ENCODE measurements at places on chromosomes 13 and 19.

DNA sequence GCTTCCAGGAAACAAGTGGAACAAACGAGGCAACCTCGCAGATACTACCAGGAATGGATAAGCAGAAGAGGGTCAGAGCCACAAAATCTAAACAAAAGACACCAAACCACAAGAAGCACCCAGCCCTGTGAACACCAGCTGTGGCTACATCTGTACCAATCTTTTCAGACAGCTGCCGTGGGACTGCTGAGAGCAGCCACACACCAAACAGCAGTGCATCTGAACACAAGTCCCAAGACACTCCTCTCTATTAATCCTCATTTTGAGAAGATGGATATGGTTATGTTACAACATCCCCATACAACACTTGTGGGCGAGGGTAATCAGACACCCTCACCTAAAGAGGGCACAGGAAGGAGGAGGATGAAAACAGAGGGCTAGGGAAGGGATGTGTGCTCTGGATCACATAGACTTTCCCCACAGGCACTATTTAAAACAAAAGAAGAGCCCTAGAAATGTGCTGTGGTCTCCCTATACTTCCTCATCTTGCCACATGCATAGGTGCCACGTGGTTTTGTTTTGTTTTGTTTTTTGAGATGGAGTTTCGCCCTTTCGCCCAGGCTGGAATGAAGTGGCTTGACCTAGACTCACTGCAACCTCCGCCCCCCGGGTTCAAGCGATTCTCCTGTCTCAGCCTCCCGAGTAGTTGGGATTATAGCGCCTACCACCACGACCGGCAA, 41.6 kb upstream of the ZNF14 start:
- no peak for DNase-seq

DNA sequence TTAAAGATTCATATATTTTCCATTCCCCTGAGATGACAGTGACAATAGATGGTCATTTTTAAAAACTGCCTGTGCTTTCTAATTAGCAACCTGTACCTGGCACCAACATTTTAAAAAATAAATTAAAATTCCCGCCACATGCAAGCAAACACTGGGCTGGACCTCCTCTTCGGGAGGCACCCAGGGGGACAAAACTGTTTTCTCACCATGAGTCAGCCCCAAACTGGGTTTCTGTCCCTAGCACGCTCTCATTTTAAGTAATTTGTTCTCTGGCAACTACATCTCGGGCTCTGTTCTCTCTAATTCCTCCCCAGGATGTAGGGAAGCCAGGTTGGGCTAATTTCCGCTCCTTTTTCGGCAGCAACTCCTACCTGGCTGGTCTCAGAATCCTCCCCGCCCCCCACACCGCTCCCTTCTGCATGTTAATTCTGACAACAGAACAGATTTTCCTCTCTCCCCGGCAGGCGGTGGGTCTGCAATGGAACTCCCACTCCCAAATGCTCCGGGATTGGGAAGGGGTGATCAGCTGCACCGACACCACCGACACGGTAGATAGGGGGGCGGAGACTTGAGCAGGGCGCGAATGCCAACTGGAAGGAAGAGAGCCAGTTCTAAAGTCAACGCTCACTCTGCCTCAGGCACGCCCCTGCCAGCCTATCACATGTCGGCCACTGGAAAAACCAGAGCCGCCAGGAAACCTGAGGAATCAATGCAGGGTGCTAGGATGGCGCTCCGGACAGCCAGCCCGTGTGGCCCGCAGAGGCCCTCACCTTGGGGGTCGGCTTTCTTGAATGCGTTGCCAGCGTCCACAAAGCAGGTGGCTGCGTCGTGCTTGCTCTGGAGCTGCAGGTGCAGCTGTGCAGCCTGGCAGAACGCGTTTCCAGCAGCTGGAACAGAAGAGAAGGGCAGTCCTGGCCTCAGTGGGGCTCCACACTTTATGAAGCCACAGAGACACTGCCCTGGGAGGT, 14.7 kb downstream of the NAPA start:
- no peak for DNase-seq

DNA sequence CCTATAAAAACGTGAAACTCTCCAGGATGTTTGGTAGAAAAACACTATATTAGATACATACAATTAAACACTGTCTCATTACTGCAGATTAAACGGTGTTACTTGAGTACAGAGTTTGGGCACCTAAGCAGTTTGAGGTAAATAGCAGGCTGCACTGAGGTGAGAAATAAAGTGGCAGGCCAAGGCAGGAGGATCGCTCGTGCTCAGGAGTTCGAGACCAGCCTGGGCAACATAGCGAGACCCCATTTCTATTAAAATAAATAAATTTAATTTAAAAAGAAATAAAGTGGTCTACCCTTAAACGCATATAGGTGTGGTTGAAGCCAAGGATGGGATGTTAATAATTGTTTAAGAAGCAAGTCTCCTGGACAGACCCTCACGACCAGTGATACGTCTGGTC, 1.2 kb downstream of the PSPC1 start:
- no peak for DNase-seq

DNA sequence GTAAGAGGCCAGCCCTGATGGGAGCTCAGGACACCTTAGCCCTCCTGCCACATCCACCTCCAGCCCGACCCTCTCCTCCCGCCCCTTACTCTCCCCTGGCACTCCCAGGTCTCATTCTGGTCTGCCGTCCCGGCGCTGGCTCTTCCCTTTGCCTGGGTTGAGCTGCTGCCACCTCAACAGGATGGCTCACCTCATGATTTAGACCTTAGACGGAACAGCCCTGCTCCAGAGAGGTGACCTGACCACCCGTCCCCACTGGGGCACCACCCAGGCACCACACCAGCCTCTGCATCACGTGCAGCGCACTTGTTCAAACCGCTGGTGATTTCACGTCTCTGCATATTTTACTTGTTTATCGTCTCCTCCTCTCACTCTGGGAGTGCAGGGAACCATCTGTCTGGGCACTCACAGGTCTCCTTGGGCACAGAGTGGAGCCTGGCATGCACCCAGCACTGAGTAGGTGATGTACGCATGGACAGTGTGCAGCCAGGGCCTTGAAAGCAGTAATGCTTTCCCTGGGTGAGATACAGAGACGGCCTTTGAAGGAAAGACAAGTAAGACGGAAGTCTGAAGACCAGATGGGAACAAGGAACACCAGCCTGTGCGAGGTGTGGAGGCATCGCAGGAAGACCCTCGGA, 183.1 kb downstream of the KATNAL1 start:
- DNase-seq = no peak

GRCh38 chr13:23941211-23941610, 43.9 kb upstream of the C1QTNF9B start:
- no peak for DNase-seq

- DNase-seq = no peak
Observed at GRCh38 chr13:74273581-74273980, 139.4 kb upstream of the KLF12 start.

DNA sequence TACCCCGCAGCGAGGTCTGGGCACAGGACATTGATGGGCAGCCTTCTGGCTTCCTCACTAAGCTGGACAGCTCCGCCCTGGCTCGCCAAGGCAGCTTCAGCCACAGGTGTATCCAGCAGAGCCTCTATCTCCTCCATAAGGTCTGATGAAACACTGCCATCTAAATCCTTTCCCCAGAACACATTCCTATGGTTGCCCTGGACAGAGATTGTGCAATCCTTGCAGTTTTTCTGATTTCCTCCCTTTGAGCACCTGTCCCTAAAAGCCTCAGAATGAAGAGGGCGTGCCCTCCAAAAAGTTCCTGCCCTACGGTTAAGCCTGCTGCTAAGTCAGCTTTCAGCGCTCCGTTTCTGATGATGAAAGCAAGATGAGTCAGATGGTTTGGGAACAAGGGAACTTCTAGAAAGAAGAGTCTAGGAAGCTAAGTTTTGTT, 21.0 kb downstream of the CLEC4M start:
- no peak for DNase-seq

DNA sequence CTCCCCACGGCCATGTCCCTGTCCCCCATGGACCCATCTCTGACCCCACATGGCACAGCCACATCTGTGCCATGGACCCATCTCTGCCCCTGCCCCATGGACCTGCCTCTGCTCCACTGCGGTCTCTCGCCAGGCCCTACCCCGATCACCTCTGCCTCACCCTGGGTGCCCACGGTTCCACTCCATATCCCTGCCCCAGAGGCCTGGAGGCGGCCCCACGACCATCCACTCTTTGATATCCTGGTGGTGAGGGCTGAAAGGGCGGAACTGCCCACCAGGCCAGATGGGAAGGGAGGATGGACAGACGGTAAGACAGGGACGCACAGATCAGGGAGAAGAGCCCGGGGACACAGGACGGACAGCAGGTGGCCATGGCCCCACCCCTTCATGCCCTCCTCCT, 327 bp downstream of the PTGER1 start:
- no peak for DNase-seq

GRCh38 chr13:93522501-93522900, 295.9 kb downstream of the GPC6 start:
- DNase-seq = no peak

DNA sequence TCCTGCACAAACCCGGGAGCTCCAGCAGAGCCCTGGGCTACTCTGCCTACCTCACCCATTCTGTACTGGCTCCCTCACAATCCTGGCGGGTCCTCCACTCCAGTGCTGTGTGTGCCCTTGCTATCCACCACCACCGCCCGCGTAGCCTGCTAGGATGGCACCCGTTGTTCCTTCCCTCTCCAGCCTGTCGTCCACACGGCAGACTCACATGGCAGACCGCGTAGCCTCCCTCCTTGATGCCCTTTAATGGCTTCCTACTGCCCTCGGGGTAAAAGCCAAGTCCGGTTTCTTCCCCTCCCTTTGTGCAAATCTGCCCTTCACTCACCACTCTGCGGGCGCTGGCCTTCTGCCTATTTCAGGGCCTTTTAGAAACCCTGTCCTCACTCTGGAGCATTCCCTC, 106.6 kb downstream of the RAB20 start:
- DNase-seq = no peak

DNA sequence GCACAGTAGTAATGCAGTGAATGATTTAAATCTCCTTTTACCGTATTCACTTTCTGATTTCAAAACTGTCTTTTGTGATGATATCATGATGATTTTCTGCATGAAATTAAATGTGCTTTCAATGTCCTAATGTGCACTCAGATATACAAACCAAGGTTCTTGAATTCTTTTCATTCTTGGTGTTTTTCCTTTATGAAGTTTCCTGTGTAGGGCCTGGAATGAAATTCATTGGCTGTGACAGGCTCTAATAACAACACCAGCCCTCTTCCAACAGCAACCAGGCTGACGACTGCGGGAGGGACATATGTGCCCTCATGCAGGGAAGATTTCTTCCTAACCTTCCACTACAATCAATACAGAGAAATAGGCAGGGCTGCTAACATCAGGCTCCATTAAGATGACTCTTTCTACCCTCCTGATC, 1052.0 kb downstream of the DIAPH3 start:
- no peak for DNase-seq

DNA sequence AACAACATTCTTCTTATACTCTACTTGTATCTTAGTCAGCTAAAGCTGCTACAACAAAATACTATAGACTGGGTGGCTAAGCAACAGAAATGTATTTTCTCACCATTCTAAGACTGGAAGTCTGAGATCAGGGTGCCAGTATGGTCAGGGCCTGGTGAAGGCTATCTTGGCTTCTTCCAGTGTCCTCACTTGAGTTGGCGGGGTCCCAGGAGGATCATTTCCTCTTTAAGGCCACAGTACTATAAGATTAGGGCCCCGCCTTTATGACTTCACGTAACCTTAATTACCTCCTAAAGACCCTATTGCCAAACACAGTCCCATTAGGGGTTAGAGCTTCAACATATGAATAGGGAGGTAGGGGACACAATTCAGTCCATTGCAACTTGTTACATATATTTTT, 30.7 kb upstream of the DOCK9 start:
- DNase-seq = no peak

GRCh38 chr13:77522444-77522843, 13.1 kb upstream of the SCEL start:
- DNase-seq = no peak

DNA sequence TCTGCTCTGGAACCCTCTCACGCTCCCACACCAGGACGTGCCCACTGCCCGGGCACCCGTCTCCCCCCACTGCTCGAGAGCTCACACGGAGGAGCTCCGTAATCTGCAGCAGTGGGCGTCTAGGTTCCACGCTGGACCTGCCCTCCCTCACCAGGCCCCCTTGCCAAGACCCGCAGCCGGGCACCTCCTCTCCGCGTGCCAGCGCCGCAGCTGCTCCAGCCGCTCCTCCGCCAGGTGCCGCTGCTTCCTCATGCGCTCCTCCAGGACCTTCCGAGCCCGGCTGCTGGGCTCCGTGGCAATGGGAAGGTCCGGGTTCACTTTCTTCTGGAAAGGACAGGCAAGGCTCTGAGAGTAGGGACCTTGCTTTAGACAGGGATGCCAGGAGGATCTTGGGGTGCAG, 35.0 kb upstream of the MATK start:
- DNase-seq = peak; percentile 17

- no peak for DNase-seq
Observed at GRCh38 chr13:32309312-32310133, 5.6 kb downstream of the ZAR1L start.

GRCh38 chr13:89951341-89951740, 1396.1 kb upstream of the MIR17HG start:
- DNase-seq = no peak

DNA sequence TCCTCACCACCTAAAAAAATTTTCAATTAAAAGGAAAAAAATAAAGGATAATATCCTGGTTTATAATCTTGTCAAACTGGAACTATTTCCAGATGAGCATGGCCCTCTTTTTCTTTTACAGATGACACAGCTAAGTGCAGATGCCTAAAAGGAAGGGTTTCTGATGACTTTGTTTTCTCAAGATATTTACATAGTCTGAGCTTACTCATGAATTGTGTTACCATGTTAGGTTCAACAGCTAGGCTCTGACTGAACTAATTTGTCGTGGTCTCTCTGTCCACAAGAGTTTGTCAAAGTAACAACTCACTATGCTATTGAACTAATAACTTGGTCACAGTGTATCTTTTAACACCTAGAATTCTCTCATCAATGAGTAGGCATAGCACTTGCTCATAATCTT, 780.8 kb downstream of the GPC5 start:
- no peak for DNase-seq

GRCh38 chr19:38538386-38538785, 79.4 kb downstream of the MAP4K1 start:
- DNase-seq = no peak

DNA sequence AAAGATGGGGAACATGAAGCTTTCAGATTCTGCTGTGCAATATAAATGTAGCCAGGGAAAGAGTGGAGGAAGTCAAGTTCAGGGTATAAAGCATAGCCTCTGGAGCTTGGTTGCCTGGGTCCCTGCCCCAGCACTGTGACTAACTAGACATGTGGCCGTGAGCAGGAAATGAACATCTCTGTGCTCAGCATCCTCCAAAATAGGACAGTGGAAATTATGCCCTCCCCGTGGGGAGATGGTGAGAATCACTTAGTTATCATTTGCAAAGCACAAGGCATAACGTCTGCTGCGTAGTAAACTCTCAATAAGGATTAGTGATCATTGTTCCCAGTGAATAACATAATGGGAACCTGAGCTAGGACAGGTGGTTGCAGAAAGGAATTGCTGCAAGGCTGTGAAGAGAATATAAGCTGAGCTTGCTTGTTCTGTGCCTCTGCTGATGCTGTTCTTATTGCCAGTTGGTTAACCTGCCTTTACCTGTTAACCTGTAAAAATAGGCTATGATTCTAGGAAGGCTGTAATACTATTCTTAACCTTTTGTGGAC, 441.0 kb downstream of the COG6 start:
- DNase-seq = no peak

GRCh38 chr13:39501702-39502324, 101.2 kb downstream of the LHFPL6 start:
- no peak for DNase-seq

- DNase-seq = no peak
Observed at GRCh38 chr19:8612807-8613171, 2.3 kb upstream of the ADAMTS10 start.

All from DMS 273 treated with DMSO at 0.1 percent for 48 hours (cell line).